ENCODE measurements at places on chromosomes 2 and 18.

DNA sequence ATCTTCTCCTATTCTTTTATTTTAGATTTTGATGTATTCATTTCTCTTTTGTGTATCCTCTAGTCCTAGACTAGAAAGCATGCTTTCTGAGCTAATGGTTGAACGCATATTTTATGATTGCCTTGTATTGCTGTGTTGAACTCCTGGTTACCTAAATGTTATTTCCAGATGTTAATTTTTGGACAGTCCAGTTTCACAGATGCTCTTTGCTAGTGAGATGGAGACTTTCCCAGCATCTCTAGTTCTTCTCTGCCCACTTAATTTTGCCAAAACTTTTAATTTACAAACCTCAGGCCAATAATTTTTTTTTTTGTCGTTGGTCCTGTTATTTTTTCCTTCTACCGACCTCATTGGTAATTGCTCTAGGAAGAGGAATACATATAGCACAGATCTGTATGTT lies 153.2 kb downstream of the HAUS1 start:
- DNase-seq = no peak

DNA sequence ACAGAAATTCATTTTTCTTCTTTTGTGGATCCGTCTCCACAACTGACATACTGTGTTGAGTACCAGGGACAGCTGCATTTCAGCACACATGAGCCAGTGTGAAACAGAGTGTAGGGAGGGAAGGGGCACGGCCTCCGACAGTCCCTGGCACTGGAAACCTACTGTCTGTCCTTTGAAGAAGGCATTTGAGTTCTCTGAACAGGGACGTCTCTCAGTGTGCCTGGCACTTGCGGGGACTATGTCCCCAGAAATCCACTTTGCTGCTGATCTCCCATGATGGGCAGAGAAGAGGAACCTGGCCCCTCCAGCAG lies 48.1 kb downstream of the PLB1 start:
- DNase-seq = no peak

DNA sequence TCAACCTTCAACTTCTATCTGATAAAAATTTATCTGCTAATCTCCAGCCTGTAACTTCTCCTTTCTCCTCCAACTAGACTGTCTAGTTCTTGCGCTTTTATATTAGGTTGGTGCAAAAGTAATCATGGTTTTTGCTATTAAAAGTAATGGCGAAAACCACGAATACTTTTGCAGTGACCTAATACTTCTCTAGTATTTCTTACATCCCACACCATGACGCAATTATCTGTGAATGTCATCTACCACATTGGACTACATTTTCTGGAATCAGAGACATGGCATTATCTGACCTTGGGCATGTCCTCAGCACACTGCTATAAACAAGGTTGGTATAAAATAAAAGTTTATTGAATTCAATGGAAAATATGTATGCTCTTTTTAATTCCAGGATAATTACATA lies 370.2 kb upstream of the LYPD1 start:
- no peak for DNase-seq

- no peak for DNase-seq
Observed at GRCh38 chr2:100267751-100268150, 54.5 kb downstream of the LONRF2 start.

- DNase-seq = no peak
Observed at GRCh38 chr2:240326246-240326645, 109.2 kb upstream of the GPC1 start.

GRCh38 chr2:158142568-158143332 lies 41.1 kb downstream of the UPP2 start:
- DNase-seq = no peak

- no peak for DNase-seq
Observed at GRCh38 chr18:75127143-75128021, 81.6 kb downstream of the PTGR3 start.

- no peak for DNase-seq
Observed at GRCh38 chr18:6487968-6488367, 73.3 kb upstream of the L3MBTL4 start.

DNA sequence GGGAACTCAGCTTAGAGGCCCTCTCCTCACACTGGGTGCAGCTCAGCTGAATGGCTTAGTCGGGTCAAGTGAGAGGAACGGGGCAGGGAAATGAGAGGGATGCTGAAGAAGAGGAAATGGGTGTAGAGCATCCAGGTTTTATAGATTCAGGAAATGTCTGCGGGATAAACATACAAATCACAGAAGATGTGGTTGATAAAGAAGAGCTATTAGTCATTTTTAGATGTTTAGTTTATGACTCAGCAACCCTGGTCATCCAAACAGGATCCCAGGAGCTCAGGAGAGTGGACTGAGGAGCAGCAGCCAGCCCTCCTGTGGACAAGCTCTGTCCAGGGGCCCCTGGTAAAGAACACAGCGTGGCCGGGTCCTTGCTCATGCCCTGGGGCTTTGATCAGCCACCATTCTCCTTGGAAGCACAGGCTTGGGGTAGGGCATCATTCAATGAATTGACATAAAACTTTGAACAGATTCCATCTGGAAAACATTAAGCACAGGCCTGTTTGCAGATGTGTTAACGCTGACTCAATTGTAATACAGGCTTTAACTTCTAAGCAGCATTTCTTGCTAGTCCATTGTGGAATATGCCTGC lies 83.0 kb downstream of the NPAS2 start:
- no peak for DNase-seq

GRCh38 chr2:156472686-156473085 lies 36.5 kb downstream of the GPD2 start:
- no peak for DNase-seq

- DNase-seq = no peak
Observed at GRCh38 chr18:7021994-7022840, 95.4 kb downstream of the LAMA1 start.

DNA sequence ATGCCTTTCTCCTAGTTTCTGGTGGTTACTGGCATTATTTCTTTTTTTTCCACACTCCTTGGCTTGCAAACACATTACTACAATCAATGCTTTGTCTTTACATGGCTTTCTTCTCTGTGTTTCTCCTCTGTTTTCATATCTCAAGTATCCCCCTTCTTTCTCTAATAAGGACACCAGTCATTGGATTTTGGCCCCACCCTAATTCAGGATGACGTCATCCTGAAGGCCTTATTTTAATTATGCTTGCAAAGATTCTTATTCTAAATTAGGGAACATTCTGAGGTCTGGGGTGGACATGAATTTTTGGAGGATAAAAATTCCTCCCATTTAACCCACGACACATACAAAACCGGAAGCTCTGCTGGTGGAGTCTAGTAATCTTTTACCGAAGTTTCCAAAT lies 1556.6 kb downstream of the DPP10 start:
- DNase-seq = no peak

GRCh38 chr2:47345590-47345924 lies 57.4 kb upstream of the MSH2 start:
- no peak for DNase-seq

DNA sequence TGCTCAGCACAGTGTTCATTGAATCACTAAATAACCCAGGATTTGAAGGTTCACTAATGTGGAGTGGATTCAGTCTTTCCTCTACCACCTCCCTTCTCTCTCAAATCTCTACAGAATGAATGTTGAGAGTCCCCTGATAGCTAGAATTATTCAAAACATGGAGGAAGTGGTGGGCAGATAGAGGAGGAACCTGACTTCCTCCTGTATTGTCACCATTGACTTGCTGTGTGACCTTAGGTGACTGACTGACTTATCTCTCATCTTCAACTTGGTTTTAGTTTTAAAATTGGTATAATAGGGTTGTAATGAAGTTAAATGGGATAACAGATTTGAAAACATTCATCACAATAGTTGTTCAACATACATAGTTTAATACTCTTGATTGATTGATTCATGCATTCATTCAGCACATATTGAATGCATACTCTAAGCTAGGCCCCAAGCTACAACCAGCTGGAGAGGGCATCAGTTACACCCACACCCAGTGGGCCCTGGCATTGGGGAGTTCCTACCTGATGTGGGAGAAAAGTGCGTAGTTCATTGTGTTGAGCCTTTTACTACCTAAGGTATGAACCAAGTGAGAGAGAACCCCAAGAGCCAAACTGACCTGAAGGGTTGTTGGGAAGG lies 96.0 kb downstream of the WDR7 start:
- DNase-seq = no peak

GRCh38 chr2:63124218-63124617 lies 73.6 kb downstream of the OTX1 start:
- DNase-seq = no peak

DNA sequence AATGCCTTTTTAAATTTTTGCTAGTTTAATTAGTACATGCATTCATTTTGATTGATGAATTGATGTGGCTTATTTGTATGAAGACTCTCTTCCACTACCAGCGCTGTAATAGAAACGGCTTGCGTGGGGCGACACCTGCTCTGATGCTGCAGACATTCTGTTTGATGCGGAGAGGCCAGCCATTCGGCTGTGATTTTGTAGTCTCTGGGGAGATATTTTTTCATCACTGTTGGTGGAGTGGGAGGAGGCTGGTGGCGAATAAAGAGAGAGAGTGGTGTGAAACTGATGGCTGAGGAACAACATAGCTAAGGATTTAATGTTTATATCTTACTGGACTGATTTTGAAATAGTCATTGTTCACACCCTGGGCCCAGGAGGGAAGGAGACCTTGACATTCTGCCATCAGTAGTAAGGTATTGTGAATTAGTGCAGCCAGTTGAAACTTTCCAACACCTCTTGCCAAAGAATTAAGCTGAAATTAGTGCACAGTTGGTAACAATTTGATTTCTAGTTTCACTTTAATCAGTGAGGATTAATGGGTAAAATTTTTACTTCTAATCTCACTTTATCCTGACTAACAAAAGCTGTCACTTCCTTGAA lies 224.1 kb downstream of the MTX2 start:
- DNase-seq = no peak

DNA sequence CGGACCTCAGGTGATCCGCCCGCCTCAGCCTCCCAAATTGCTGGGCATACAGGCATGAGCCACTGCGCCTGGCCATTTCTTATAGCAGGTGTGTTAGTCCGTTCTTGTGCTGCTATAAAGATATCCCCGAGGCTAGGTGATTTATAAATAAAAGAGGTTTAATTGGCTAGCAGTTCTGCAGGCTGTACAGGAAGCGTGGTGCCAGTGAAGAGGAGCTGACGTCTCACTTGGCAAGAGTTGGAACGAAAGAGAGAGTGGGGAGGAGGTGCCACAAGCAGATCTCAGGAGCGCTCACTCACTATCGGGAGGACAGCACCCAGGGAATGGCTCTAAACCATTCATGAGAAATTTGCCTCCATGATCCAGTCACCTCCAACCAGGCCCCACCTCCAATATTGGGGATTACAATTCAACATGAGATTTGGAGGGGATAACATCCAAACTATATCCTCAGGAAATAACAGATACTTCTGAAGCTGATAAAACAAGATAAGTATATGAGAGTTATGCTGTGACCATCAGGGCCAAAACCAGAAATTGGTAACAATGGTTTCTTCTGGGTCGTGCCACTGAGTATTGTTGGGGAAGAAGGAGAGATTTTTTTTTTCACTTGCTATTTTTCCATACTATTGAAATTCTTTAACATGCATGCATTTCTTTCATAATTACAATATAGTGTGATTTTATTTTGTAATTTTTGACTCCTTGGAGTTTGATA lies 7.4 kb upstream of the RMC1 start:
- DNase-seq = no peak

- DNase-seq = no peak
Observed at GRCh38 chr18:32439802-32440201, 30.9 kb downstream of the GAREM1 start.

- no peak for DNase-seq
Observed at GRCh38 chr2:160381425-160381951, 112.1 kb downstream of the RBMS1 start.

DNA sequence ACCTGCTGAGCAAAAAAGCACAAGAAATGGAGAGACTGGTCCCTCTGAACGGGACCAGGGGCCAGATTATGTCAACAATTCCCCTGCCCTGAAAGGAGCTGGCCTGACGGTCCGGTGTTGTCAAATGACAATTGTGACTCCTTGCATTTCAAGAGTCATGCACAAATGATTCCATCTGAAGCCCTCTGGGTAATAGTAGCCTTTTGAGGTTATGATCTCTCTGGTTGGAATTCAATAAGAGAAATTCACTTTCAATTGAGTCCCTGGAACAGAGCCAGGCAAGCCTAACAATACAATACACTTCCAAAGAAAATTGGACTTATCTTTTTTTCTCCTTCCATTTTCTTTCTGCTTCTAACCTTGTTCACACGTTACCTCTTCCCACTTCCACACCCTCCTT lies 116.9 kb downstream of the C1D start:
- DNase-seq = no peak
